ENCODE measurements at places on chromosomes 2 and 18.

DNA sequence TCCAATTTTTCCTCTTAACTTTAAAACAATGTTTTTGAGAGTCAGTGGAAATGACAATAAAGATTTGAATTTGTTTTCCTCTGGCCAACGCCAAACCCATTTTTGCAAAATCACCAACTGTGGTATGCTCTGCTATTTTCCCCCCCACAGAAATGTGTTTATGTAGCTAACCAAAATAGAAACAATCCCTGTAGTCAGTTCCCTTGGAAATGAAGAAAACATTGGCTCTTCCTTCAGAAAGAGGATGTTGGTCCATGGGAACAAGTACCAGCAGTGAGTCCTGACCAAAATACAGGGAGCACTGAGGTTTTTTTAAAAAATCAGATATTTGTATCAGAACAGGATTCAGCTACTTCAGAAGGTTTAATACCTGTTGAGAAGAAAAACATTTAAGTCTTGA is 65.3 kb downstream of the SLC40A1 start:
- no peak for DNase-seq

DNA sequence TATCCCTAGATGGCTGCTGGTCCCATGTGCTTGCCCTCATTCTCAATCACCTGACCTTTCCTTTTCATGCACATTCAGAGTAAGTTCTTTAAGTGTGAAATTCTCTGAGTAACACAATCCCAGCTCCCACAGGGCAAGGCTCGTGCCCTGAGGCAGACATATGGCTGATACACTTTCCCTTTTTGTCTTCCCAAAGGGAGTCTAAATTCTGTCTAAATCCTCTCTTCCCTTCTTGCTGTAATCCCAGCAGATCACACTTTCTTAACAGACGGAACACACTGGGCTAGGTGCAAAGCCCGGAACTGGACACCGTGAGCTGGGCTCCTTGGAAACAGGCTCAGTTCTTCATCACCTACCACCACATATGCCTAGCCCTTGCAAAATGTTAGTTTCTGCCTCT is 147.6 kb downstream of the GALNT14 start:
- DNase-seq = no peak

DNA sequence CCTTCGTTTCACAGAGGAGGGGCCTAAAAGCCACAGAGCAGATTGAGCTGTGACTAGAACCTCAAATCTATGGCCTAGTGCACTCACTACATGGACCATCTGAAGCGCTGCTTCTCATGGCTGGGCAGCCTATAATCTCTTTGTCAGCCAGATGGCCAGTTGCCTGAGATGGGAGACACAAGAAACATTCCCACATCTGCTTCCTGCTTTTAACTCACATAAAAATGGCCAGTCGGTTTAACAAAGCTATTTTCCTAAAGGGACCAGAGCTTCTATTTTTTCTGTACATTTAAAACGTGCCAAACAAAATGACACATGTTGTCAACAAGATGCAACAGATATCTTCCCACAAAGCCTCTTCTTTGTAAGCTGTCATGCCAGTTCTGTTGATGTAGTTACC is 173.8 kb downstream of the GFPT1 start:
- DNase-seq = no peak

DNA sequence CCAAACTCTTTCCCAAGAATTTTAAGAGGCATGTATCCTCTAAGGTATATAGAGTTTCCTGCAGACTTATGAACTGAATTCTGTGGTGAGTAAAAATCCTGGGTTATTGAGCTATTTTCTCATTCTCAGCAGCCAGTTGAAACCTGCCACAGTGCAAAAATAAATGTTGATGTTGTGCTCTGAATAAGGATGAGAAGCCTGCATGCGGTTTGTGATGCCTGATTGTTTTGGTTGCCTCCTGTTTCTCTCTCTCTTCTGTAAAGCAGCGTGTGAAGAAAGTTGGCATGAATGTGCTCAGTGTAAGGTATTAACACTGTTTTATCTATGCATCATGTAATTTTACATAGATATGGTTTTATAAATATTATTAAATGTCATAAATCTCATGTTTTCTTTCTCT is 452.6 kb downstream of the CDH2 start:
- DNase-seq = no peak

- DNase-seq = no peak
Measured at GRCh38 chr2:149652526-149652925, 65.0 kb upstream of the MMADHC start.
